ENCODE measurements at places on chromosomes 16 and 17.
A peak's percentile ranks its signal among the peaks of the same experiment; 100 is the strongest.

DNA sequence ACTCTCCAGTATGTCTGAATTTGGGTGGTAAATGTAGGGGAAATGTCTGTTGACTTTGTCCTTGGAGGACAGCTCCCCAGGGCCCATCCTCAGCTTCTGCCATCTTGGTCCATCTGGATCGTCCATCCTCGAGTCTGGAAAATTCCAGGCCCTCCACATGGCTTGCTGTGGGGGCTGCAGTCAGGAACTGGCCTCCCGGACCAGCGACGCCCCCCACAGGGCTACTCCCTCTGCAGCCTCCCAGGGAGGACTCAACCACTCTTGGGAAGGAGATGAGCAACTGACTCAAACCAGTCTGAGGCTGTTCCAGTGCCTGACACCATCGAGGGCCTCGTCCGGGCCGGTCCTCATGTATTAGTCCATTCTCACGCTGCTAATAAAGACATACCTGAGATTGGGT is 5.5 kb upstream of the ZG16B start:
- no peak for DNase-seq

DNA sequence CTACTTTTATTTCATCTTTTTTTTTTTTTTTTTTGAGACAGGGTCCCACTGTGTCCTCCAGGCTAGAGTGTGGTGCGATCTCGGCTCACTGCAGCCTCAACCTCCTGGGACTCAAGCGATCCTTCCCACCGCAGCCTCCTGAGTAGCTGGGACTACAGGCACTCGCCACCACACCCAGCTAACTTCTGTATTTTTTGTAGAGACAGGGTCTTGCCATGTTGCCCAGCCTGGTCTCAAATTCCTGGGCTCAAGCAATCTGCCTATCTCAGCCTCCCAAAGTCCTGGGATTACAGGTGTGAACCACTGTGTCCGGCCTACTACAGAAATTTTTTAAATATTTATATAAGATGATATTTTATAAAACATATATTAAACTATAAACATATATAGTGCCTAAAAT is 4.8 kb downstream of the MYO18A start:
- no peak for DNase-seq

DNA sequence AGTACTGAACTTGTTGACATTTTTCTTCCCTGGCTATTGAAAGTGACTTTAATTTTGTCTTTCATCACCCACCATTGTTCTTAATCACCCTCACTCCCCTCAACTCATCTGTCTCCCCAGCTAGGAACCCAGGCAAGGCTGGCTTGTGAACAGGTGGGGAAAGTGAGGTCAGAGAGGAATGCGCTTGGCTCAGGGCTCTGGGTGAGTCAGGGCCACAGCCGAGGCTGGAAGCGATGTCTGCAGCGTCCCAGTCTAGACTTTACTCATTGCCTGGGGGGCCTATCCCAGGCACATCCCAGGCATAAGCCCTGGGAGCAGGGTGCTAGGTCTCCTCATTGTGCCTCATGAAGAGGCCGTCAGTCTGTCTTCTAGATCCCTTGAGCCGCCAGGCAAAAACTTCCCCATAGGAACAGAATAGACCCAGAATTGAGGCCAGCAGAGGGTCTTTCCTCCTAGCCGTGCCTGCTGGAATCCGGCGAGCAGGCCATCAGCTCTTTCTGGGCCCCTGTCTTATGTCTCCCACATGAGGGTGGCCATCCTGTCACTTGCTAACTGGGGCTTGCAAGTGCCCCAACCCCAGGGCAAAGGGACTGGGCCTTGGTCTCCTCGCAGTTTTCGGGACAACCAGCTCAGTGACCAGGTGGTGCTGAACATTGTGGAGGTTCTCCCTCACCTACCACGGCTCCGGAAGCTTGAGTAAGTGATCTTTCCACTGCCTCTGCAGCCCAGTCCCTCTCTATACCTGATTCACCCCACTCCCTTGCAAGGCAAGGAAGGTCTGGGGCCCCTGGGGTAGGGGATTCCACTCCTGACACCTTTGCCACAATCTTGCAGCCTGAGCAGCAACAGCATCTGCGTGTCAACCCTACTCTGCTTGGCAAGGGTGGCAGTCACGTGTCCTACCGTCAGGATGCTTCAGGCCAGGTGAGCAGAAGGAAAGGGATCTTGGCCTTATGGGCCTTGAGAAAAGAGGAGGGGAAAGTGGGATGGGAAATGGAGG is 40.1 kb downstream of the NLRC5 start:
- no peak for DNase-seq

DNA sequence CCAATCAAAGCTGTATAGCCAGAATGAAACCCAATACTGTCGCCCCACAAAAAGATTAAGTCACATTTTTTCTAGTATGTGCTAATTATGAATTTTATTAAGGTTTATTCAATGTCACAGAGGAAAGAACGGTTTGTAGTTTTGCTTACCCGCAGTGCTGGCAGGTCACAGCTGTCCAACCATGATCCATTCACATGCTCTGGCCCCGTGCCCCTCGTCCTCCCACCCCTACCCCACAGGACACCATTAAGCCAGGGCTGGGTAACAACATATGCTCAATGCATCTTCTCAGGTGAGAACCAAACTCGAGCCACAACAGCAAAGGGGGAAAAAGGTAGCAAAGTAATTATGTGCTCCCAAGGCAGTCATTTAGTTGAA is 589 bp upstream of the FBF1 start:
- no peak for DNase-seq

- no peak for DNase-seq
Observed at GRCh38 chr17:60597297-60597696, 2.7 kb upstream of the PPM1D start.

DNA sequence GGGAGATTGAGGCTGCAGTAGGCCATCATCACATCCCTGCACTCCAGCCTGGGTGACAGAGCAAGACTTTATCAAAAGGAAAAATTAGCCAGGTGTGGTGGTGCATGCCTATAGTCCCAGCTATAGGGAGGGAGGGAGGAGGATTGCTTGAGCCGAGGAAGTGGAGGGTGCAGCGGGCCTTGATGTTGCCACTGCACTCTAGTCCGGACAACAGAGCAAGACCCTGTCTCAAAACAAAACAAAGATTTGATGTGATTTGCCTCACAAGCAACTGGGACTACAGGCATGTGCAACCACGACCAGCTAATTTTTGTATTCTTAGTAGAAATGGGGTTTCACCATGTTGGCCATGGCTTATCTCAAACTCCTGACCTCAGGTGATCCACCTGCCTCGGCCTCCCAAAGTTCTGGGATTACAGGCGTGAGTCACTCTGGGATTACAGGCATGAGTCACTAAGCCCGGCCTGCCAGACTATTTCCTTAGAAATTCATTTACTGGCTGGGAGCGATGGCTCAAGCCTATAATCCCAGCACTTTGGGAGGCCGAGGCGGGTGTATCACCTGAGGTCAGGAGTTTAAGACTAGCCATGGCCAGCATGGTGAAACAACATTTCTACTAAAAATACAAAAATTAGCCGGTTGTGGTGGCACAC is 11.5 kb downstream of the UBE2G1 start:
- DNase-seq: no peak

- no peak for DNase-seq
Observed at GRCh38 chr16:62965831-62966230, 929.6 kb upstream of the CDH8 start.

DNA sequence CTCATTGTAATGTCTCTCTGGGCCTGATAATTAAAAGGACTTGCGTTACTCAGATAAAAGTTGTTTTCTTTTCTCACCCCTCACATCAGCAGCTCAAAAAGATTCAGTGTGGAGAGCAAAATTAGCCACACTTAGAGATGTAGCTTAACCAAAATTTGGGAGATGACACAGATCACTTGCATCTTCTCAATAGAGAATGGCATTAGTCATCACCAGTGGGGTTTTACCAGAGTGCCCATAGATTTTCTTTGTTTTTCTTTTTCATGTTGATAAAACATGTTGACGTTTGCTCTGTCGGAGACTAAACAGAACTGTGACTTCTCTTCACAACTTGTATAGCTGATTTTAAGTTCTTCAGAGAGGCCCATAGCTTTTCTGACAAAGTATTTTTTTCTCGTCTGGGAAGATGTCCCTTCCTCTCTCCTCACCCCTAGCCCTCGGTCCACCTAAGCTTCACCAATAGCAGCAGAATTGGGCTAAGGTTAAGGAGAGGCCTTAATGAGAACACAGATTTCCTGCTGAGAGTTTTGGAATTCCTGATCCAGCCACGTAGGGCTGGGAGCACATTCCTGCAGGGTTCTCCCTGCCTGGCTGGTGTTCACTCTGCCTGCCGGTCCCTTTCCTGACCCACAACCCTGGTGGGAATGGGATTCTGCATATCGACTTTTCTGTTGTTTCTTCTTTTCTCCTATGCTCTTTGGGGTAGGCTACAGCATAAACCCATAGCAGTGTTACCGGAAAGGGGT is 92.6 kb downstream of the CACNG3 start:
- no peak for DNase-seq

GRCh38 chr16:85556456-85557082 is 56.6 kb upstream of the GSE1 start:
- peak; percentile 41 for DNase-seq

GRCh38 chr17:223723-224471 is 42.4 kb upstream of the DOC2B start:
- no peak for DNase-seq

DNA sequence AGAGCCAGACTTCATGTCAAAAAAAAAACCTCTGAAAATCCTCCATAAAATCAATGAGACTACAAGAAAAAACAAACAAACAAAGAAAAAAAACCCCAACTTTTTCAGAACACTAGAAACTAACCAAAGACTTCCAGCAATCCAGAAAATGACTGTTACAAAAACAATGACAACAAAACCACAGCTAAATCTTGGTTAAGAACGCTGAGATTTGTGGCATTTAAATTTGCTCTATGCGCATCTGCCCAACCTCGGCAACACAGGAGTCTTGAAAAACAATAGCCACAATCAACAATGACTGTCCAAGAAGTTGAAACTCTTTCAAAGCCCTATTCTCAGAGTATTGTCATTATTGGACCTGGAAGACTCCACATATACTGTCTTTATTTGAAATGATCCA is 402.4 kb downstream of the ZFHX3 start:
- DNase-seq: no peak

GRCh38 chr17:17151962-17152361 is 54.2 kb downstream of the PLD6 start:
- no peak for DNase-seq

- no peak for DNase-seq
Observed at GRCh38 chr17:59369031-59369975, 37.8 kb downstream of the YPEL2 start.

- DNase-seq: no peak
Observed at GRCh38 chr17:34371405-34372100, 8.5 kb upstream of the CCL1 start.

DNA sequence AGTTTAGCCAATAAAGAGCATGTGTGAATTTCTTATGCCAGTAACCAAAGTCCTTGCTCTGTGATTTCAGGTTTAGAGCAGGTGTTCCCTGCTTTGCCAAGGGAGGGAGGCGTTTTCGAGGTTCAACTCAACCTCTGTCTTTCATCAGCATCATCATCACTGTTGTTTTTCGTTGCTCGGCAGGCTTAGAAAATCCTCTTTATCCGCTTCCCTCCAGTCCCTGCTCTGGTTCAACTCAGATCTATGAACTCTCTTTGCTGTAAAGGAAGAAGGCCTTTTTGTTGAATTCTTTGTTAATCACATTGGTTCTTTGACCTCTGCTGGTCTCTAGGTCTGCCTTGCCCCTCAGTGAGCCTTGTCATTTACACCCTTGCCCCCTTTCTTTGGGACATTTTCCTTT is 243.9 kb upstream of the RBFOX1 start:
- DNase-seq: no peak

GRCh38 chr16:23296994-23297393 is 5.1 kb upstream of the SCNN1B start:
- DNase-seq: no peak

DNA sequence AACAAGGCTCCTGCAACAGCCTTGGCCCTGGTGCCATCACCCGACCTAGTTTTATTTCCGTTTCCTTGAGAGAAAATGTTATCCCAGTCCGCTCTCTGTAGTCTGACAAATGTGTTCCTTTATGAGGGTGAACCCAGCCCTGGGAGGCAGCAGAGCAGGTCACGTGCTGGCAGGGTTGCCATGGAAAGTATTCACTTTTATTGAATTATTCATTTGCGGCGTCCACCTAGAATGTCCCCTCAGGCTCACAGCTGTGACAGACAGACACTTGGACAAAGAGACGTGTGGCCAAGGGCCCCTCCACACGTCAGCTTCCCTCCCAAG is 90.0 kb downstream of the WSCD1 start:
- no peak for DNase-seq

- DNase-seq: no peak
Observed at GRCh38 chr17:79792984-79793923, 3.6 kb downstream of the CBX8 start.

Data from activated T-helper 9 cell treated with anti-CD3 and anti-CD28 coated beads, Interleukin-2, amount 50 U/mL, for 16 hours (primary cell).